Activated CD8-positive, alpha-beta memory T cell treated with anti-CD3 and anti-CD28 coated beads for 1 hour (primary cell): ENCODE measurements at places on chromosomes 7 and 10.

DNA sequence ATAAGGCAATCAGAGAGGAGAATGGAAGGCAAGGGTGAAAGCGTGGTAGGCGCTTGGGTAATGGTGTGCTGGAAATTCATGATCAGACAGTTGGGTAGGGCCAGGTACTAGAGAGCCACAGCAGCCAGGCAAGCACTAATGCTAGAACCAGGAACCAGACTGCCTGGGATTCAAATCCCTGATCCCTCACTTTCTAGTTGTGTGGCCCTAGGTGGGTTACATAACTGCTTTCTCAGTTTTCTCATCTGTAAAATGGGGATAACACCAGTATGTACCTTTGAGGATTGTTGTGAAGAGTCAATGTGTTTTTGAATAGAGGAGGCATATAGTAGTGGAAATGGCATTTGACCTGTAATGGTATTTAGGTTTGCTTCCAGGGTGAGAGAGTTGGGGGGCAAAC is 225.9 kb downstream of the LRMDA start:
- no peak for DNase-seq

DNA sequence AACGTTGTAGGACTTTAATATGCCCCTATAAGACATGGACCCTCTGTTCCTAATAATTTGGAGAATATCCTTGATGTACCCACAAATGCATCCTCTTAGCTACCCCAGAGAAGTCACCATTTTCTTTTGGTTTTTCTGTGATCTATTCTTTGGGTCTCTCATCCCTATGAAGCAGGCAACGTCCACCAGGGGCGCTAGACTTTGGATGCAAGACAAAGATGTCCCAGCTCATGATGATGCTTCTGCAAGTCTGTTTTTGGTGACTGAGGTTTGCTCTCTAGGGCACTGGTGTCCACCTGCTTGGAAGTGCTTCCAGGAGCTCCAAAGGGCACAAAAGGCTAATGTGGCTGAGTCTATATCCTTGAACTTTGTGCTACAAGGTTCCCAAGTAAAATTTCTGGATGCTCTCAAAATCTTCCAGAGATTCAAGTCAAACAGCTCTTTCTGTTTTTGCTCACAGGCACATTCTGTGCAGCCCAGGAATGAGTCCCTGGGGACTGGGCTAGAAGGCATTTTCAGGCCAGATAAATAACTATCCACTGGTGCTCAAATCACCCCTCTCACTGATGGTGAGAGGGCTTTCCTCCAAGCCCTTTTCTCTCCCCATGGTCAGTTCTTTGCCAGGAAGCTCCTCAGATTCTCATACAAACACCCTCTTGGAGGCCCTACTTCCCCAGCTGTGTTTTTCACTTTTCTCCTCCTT is 166.4 kb downstream of the C7orf25 start:
- DNase-seq: no peak

DNA sequence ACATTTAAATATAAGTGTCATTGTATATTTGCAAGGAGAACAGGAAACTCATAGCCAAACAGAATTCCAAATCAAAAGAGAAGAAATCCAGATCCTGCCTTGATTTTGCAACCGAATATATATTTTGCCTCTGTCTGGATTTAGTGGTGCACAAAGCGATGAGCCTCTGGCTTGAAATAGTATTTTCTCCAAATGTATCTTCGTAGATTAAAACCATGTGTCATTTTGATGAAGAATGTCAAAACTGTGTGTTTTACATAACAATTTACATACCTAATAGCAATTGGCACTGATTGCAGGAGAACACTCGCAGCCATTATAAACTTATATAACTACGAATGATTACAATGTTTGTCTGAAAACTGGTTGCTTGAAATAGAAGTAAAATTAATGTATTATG is 156.4 kb downstream of the ARID5B start:
- no peak for DNase-seq

- DNase-seq: no peak
Measured at GRCh38 chr7:112581529-112581928, 100.7 kb downstream of the LSMEM1 start.

- no peak for DNase-seq
Measured at GRCh38 chr7:71548746-71549145, 416.8 kb downstream of the GALNT17 start.
